ENCODE measurements at places on chromosomes 4 and X.
A peak's percentile ranks its signal among the peaks of the same experiment; 100 is the strongest.

GRCh38 chr4:41838590-41838989 lies 90.1 kb upstream of the PHOX2B start:
- DNase-seq, result no peak

DNA sequence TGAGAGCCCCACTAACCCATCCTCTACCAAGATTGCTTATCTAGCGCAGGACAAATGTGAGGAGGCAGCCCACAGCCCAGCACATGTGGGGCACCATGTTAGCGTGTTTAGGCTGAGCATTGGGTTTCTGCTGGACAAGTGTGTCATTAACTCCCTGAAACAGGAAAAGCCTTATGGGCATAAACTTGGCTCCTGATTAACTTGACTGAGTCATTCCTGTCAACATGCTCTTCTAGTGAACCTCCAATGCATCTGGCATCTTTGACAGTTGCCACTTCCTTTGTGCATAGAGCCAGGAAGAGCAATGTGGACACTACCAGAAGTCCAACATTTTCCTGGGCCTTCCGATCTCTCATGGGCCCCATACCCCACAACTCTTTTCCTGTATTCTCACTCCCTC lies 2.5 kb downstream of the SPIN2A start:
- no peak for DNase-seq

GRCh38 chr4:10461091-10461849 lies 4.0 kb upstream of the ZNF518B start:
- DNase-seq, result peak; percentile 68

GRCh38 chr4:8730159-8730558 lies 137.6 kb downstream of the CPZ start:
- DNase-seq, result no peak

DNA sequence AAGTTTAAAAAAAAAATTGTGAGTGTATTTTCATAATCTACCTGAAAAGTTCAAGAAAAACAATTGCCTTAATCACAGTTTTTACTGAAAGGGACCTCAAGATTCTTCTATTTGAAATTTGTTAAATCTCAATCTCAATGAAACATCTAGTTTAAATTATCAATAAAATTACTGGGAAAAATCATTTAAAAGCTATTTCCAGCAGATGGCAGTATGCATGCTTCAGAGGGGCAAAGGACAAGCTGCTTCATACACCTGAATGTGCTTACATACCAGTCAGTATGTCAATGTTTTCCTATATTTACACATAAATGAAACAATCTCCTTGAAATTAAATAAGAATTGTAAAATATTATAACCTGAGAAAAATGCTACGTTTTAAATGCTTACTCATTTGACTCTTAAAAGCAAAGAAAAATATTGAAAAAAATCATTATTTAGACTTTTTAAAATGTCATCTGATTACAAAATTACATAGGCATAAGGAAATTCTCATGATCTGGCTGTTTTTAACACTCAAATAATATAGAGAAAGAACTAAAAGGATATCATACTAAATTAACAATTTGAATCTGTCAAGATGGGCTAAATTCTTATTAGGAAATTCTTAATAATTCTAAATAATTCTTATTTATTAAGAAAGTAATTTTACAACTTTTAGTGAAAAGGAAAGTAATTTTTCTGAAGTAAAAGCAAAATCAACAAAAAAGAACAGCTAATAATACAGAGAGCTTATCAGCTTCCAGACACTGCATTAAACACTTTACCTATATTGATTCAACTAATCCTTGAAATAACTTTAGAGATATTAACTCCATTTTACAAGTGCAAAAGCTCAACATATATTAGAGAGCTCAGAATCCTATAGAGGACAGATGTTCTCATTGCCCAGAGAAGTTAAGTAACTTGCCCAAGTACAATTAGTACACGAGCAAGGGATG lies 242.1 kb downstream of the ADAMTS3 start:
- no peak for DNase-seq

GRCh38 chr4:123298261-123298660 lies 98.3 kb upstream of the SPRY1 start:
- DNase-seq, result no peak

DNA sequence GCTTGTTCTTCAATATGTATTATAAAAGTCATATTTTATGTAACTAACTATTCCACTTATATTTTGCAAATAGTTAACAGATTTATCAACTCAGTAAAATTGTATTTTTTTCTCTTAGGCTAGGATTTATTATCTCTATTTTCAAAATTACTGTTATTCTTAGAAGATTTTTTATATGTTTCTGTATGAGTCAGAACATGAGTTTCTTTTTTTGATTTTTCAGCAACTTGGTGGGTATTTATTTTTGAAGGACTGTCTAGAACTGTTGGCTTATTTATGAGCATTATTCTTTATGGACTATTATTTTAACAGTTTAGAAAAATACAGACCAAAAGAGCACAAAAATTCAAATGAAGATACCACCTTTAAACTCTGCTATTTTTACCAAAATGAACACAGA lies 6.8 kb downstream of the AIMP1 start:
- no peak for DNase-seq

GRCh38 chr4:111943796-111944203 lies 201.5 kb upstream of the FAM241A start:
- DNase-seq, result no peak

- no peak for DNase-seq
Observed at GRCh38 chrX:105461016-105461415, 240.5 kb upstream of the TEX13A start.

DNA sequence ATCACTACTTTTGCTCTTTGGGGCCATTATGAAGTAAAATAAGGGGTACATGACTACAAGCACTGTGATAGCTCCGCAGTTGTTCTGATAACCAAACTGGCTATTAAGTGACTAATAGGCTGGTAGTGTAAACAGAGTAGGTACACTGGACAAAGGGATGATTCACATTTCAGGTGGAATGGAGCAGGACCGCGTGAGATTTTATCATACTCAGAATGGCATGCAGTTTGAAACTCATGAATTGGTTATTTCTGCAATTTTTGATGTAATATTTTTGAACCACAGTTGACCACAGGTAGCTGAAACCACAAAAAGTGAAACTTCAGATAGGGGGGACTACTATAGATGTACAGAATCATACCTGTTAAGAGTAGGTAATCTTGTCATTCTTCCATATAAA lies 55.8 kb downstream of the PAK3 start:
- no peak for DNase-seq

DNA sequence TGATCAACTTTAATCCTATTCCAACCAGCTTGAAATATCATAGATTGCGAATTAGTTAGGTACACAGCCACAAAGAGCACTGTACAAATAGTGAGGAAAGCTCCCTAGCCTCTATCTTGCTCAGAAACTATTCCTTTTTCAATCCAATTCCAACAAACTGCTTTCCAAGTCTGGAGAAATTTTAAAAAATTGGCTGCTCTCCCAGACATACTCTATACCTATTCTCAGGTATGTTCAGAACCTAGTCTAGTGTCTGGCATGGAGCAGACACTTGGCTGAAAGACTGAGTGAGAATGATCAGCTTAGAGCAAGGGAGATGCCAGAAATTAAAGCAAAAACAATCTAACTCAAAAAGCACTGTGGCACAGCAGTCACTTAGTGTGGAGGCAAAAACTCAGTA lies 105.9 kb downstream of the SLC10A7 start:
- DNase-seq, result no peak

GRCh38 chr4:43481526-43481925 lies 589.0 kb downstream of the GRXCR1 start:
- DNase-seq, result no peak

DNA sequence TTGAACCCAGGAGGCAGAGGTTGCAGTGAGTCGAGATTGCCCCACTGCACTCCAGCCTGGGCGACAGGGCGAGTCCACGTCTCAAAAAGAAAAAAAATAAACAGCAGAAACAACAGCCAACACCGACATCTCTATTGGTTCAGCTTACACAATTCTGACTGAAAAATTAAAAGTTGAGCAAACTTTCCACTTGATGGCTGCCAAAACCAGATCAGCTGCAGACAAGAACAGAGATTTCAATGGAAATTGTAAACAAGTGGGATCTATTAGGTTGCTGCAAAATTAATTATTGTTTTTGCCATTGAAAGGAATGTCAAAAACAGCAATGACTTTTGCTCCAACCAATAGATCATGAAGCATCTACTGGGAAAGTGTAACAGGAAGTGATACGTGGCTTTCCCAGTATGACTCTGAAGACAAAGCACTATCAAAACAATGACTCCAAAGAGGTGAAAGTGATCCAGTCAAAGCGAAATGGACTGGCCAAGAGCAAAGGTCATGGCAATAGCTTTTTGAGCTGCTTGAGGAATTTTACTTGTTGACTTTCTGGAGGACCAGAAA lies 26.3 kb downstream of the UPF3B start:
- DNase-seq, result no peak

DNA sequence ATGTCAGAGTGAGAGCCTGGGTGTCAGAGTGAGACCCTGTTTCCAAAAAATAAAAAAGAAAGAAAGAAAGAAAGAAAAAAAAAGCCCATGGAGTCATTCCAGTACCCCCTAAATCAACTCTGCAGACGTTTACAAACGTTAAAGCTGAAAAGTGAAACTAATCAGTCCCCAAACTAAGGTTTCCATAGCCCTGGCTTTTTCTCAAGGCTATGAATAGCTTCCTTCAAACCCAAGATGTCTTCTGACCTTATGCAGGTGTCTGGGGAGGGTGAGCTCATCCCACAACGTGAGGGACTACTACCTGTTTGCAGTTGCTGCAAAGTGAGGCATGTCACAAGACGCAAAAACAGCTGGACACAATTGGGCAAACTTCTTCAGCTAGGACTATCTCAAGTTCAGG lies 144.0 kb downstream of the SH3KBP1 start:
- no peak for DNase-seq

GRCh38 chr4:109207061-109207460 lies 95.4 kb downstream of the COL25A1 start:
- no peak for DNase-seq

GRCh38 chr4:102390438-102390837 lies 45.2 kb upstream of the SLC39A8 start:
- no peak for DNase-seq

- DNase-seq, result peak; percentile 3
Observed at GRCh38 chrX:14697451-14697850, 168.1 kb downstream of the GLRA2 start.

GRCh38 chr4:95108883-95109421 lies 351.2 kb downstream of the BMPR1B start:
- DNase-seq, result no peak

DNA sequence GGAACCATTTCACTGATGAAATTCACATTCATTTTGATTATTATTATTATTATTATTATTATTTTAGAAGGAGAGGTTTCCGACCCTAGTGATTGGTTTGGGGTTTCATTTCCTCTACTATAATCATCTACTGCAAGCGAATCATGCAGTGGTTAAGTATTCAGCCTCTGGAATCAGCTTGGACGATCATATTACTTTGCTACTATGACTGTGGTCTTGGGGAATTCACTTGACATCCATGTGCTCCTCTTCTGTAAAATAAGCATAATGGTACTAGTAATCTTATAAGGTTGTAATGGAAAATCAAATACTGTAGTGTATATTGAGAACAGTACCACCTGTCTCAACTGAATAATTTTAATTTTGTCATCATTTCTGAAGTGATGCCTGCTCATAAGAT lies 132.1 kb upstream of the SLC4A4 start:
- DNase-seq, result no peak

GRCh38 chrX:1507511-1508463 lies 29.2 kb downstream of the P2RY8 start:
- no peak for DNase-seq

DNA sequence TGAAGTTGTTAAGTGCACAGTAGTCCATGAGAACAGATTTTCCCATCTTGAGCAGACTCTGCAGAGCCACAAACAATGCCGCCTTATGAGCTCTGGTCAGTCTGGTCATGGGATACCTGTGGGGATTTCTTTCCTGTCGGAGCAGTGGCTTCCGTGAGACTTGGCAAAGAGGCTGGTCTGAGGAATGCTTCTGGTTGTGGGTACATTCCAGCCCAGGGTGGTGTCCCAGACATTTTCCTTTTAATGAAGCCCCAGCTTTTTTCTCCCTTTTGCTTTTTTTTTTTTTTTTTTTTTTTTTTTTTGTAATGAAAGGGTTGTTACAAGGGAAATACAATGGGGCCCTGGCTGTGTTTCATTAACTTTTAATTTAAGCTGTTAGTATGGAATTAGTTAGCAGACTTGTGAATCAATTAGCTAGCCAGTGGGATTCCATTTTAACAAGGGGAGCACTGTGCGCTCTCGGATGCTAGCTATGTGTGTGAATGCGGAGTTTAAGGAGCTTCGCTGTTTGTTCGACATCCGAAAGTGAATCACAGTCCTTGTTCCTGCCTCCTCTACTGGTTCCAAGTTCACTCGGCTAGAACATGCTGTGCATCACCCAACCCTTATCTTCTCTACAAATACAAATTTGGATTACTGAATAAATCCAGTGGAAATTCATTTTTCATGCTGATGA lies 225.1 kb downstream of the CBR4 start:
- no peak for DNase-seq

GRCh38 chr4:113423631-113424030 lies 337.9 kb downstream of the CAMK2D start:
- DNase-seq, result no peak

DNA sequence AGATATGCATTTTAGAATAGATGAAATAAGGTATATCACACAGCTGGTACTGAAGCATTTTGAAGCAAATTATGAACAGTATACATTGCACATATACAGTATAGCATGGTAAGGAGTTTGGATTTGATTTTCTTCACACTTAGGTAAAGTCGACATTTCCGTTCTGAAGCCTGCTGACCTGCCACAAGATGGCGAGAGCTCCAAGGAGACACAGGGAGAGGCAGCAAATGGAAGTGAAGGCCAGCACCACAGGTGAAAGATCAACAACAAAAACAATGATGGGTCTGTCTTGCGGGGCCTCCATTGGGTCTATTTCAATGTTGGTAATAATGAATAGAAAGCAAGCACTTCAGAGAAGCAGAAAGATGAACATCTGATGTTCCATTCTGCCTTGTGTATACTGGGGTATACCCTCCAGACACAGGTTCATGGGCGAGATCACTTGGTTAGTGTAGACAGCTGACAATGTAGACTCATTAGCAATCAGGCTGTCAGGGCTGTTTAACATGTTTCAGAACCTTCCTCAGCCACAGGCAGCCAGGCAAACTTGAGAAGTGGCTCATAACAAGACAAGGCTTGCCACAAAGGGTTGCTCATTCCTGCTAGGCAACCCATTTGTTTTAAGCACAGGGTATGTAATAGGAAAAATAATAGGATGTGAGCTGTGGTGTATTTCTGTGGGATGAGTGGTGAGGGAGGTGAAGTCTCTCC lies 21.4 kb upstream of the NOX1 start:
- peak; percentile 8 for DNase-seq
